ENCODE measurements at places on chromosomes 13 and 19.

- no peak for DNase-seq
Measured at GRCh38 chr13:50426927-50427326, 411.7 kb downstream of the KCNRG start.

- no peak for DNase-seq
Measured at GRCh38 chr13:103803349-103803748, 737.1 kb upstream of the SLC10A2 start.

- no peak for DNase-seq
Measured at GRCh38 chr19:48379058-48379457, 12.3 kb downstream of the KDELR1 start.

GRCh38 chr13:54934121-54934520, 1905.5 kb downstream of the OLFM4 start:
- no peak for DNase-seq

- DNase-seq: no peak
Measured at GRCh38 chr13:98853771-98854221, 101.3 kb upstream of the SLC15A1 start.

- DNase-seq: no peak
Measured at GRCh38 chr13:24564881-24565280, 52.3 kb upstream of the PARP4 start.

DNA sequence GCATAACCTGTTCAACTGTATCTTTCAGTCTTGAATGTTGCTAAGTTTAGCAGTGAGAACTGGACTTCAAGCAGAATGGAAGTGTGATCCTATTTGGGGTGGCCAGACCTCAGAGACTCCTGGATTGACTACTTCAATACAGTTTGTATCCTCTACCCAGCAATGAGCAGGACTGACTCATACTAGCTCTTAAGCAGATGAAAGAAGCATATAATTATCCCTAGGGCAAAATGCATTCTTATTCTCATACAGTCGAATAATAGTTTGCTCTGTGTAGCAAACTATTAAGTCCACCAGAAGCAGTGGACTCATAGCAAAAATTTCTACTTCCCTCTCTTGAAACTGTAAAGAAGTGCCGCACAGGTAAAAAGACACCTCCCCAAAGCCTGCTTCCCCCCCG, 46.4 kb upstream of the FAM216B start:
- no peak for DNase-seq

GRCh38 chr13:28434926-28435325, 60.0 kb downstream of the FLT1 start:
- DNase-seq: no peak

- DNase-seq: no peak
Measured at GRCh38 chr19:55345818-55346724, 6.4 kb downstream of the KMT5C start.

- DNase-seq: no peak
Measured at GRCh38 chr13:32376642-32377415, 51.1 kb downstream of the N4BP2L1 start.

GRCh38 chr19:21454901-21455300, 50.5 kb upstream of the ZNF429 start:
- no peak for DNase-seq

DNA sequence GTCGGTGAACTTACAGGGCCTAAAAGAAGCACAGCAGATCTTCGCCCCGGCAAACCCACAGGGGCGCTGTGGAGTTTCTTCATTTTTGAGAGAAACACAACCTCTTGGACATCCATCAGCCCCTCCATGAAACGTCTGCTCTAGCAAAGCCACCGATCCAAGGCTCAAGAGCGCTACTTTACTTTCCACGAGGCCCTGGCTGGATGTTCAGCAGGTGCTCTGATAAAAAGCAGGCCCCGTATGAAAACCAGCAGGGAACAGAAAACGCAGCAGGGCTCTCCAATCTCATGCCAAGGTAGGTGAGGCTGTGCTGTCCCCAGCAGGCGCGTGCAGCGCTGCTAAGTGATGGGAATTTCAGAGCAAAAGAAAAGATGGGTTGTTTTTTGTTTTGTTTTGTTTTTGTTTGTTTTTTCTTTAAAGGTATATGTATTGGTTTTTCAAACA, 86.7 kb downstream of the IRS2 start:
- DNase-seq: no peak

GRCh38 chr13:35143123-35143522, 201.1 kb downstream of the NBEA start:
- DNase-seq: no peak

GRCh38 chr13:113663934-113664333, 3.1 kb upstream of the GRK1 start:
- DNase-seq: no peak

DNA sequence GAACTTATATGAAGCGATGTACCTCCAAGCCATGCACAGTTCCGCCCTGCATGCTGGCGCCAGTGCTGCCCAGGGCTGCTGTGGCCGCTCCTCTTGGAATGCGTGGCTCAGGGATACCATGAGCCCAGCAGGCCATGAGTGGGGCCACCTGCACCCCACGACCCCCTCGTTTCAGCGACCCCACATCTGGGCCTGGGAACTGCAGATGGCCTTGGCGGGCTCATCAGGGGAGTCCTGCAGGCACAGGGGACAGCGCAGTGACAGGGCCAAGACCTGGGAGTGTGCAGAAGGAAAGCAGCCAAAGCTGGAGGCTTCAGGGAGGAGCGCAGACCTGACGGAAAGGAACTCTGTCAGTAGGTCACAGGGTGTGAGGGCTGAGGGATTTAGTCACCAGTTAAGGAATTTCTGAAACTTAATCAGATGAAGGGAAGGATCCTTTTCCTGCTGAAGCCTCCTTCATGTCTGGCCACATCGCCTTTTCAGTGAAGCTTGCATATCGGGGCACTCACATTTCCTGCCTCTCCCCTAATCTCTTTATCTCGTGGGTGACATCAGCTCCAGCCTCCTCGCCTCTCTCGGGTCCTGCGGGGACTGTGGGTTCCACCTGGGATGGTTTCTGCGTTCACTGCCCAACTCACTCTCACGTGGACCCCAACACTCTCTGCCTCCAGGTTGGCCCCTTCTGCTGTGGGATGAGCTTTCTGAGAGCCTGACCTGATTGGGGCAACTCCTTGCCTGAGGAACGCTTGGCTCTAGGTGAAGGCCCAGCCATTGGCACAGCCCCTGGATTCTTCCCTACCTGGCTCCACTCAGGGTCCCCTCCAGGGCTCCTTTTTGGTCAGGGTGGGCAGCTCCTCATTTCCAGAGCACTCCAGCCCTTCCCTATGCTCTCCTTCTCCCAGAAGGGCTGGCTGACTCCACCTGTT, 123.5 kb downstream of the CRYL1 start:
- DNase-seq: no peak

GRCh38 chr19:13460045-13460444, 46.2 kb downstream of the CACNA1A start:
- no peak for DNase-seq

GRCh38 chr19:3224346-3225168, at the start of gene CELF5:
CELF5 (plus strand) TSS chr19:3224661; CDS start chr19:3224740, 79 bp downstream.
- no peak for DNase-seq

GRCh38 chr13:48403151-48403631, 9.7 kb downstream of the LPAR6 start:
- DNase-seq: no peak

DNA sequence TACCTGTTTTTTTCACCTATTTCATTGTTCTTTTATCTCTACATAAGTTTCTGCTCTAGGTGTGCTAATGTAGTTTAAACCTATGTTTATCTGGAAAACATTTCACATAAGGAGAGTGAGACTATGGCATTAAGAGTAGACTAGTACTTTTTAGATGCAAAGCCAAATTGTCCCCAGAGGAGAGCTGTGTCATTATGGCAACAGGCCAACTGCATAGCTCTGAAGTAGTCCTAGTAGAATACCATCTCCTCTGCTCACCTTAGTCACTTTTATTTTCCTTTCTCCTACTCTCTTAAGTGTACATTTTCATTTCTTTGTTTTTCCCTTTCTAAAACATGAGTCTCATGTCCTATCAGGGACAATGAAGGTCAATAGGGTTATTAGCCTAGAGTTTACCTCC, 123.1 kb downstream of the ITGBL1 start:
- DNase-seq: no peak

DNA sequence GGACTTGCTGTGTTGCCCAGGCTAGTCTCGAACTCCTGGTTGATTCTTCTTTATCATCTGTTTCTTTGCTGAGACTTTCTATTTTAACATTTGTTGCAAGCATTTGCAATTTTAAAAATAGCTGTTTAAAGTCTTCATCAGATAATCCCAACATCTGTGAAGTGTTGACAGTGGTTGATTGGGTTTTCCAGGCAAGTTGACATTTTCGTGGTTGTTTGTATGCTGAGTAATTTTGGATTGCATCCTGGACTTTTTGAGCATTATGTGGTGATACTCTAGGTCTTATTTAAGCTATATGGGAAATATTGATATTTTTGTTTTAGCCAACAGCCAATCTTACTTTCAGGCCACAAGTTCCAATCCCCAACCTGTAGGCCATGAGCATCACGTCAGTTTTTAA, 25.1 kb downstream of the AP1M1 start:
- DNase-seq: no peak

DNA sequence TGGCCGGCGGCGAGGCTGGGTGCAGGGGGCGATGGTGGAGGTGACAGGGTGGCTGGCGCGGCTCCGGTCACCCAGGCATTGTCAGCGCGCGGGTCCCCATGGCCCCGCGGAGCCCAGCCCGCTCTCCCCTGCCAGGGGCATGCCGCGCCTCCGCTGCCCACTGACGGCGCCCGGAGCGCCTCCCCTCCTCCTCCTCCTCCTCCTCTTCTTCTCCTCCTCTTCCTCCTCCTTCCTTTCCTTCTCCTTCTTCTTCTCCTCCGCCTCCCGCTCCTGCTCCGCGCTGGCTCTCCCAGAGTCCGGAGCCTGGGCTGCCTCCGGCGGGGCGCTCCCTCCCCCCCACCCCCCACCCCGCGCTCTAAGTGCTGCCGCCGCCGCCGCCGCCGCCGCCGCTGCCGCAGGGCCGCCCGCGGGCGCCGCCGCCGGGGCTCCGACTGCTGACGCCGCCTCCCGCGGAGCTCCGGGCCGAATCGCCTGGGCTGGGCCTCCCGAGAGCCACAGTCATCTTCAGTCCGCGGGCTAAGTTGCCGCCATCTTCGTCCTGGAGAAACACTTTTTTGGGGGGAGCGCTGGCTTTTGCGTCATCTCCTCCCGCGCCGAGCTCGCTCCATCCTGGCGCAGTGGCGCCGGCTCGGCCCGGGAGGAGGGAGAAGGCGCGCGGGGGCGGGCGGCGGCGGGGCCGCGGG, 348.3 kb downstream of the LIG4 start:
- DNase-seq: no peak

GRCh38 chr19:54279406-54279962, 1.4 kb downstream of the LILRB2 start:
- DNase-seq: no peak

GRCh38 chr19:49058562-49058961, 1.0 kb upstream of the CGB7 start:
- DNase-seq: no peak

- no peak for DNase-seq
Measured at GRCh38 chr13:27667946-27668345, 46.3 kb downstream of the POLR1D start.

DNA sequence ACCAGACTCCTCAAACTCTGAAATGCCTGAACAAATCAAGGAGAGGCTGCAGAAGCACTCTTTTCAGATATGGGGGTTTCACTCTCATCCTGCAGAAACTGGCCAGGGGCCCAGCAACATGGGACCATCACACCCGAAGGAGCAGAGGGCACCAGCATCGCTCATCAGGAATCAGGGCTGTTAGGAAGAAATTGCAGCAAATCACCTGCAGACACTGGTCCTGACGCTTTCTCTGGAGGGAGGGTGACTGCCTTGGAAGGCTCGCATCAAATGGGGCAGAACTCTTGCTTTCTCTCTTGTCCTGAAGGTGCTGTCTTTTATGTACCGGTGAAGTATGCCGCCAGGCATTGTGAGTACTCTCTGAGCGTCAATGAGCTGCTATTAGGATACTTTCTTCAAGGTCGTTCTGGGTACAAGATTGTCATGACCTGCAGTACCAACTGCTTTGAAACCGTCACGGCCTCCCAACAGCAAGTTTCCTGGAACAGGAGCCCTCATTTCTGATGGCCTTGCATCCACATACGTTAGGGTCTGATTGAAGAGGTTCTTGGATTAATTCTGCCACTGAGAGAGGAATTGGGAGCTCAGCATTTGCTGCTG, 155.7 kb upstream of the SOX1 start:
- no peak for DNase-seq

GRCh38 chr13:26041444-26041843, 10.4 kb downstream of the SHISA2 start:
- DNase-seq: no peak

- DNase-seq: no peak
Measured at GRCh38 chr19:28372576-28373247, 840.2 kb downstream of the UQCRFS1 start.

GRCh38 chr19:39544226-39544903, 4.4 kb upstream of the EID2 start:
- DNase-seq: no peak

- DNase-seq: no peak
Measured at GRCh38 chr13:112877539-112877938, 91.5 kb upstream of the MCF2L start.

- DNase-seq: no peak
Measured at GRCh38 chr19:33242131-33242530, 16.5 kb upstream of the SLC7A10 start.

DNA sequence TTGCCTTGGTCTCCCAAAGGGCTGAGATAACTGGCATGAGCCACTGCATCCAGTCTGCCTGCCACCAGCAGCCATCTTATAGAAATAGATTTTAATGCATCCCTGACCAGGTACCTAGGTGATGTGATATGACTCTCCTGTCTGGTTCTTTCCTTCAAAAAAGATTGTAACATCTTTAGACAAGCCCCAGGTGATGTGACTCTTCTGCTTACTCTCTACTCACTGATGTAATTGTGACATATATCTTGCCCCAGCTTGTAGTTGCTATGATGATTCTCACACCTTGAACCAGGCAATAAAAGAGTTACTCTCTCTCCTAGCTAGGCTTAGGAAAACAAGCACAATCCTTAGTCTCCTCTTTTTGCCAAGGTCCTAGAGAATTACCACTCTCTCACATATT, 30.6 kb upstream of the ZNF681 start:
- no peak for DNase-seq

DNA sequence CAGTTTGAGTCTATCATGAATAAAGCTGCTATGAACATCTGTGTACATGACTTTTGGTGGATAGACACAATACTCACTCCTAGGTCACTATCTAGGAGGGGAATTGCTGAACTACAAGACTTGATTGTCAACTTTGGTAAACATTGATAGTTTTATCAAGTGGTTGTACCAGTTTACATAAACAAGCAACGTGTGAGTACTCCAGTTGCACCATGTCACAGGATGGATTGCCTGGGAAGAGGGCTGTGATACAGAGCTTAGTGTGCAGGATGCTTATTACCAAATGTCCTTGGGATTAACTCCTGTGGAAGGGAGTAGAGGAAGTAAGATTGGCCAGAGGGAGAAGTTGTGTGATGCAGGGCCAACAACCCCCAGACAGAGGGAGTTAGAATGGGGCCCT, 37.7 kb downstream of the RAP2A start:
- no peak for DNase-seq
